Effector memory CD4-positive, alpha-beta T cell (primary cell): ENCODE measurements at places on chromosomes 2 and 18.
A peak's percentile ranks its signal among the peaks of the same experiment; 100 is the strongest.

DNA sequence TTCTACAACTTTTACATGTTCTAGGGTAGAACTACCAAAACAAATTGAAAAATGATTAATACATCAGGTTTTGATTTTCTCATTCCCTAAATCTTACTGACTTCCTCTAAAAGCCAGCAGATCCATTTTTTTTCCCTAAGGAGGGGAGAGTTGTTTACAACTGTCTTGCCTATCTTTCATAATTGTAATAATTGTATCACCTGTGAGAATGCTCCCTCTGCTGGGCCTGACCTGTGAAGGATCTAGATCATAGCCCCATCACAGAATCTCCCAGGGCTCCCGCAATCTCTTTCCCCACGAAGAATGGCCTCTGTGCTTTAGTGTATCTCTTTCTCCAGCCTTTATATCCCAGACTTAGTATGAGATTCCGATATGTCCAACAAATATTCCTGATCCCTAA, 9.1 kb downstream of the LOXL3 start:
- H3K4me3 ChIP-seq = no peak overlapping the region
- no peak overlapping the region for H3K27ac ChIP-seq
- H3K36me3 ChIP-seq = no peaks in the 10 kb centered on the region
- peaks cover 24% of the 10 kb centered on the region for H3K27me3 ChIP-seq
- no peak for DNase-seq

GRCh38 chr2:27885234-27885633, 5.0 kb downstream of the RBKS start:
- DNase-seq = no peak
- no peak overlapping the region for H3K27ac ChIP-seq
- H3K27me3 ChIP-seq = no peaks in the 10 kb centered on the region
- peaks cover 6% of the 10 kb centered on the region for H3K4me1 ChIP-seq

DNA sequence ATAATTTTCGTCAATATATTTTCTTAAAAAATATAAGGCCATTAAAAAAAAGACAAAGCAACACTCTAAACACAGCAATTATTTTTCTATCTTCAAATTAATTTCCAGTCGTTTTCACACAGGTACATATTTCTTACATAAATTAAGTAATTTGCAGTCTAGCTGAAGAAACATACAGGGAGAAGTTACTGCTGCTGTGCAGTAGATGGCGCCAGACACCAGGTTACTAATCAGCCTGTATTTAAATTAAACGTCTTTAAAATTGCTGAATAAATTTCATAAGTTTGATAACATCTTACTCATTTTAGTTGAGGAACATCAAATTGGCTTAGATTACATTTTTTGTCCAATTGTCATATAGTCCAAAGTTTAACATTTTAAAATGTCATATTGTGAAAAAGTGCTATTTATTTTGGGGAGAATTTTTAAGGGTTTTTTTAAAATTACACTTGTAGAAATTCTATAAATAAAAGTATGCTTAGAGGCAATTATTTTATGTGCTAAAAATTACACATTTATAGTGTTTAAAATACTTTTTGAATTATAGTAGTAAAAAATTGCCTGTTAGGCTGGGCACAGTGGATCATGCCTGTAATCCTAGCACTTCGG, 88.4 kb downstream of the PMAIP1 start:
- no peaks in the 10 kb centered on the region for H3K36me3 ChIP-seq
- DNase-seq = no peak
- H3K4me1 ChIP-seq = no peaks in the 10 kb centered on the region
- H3K27me3 ChIP-seq = peaks cover 3% of the 10 kb centered on the region
- no peak overlapping the region for H3K27ac ChIP-seq
- no peak overlapping the region for H3K4me3 ChIP-seq

DNA sequence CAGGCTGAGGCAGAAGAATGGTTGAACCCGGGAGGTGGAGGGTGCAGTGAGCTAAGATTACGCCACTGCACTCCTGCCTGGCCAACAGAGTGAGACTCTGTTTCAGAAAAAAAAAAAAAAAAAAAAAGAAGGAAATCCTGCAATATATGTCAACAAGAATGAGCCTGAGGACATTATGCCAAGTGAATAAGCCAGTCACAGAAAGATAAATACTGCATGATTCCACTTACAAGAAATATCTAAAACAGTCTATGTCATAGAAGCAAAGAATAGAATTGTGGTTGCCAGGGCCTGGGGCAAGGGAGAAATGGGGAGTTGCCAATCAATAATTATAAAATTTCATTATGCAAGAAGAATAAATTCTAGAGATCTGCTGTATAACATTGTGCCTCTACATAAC, 425.8 kb downstream of the NRXN1 start:
- no peak for DNase-seq
- no peak overlapping the region for H3K4me3 ChIP-seq
- no peaks in the 10 kb centered on the region for H3K36me3 ChIP-seq
- no peak overlapping the region for H3K27ac ChIP-seq
- no peaks in the 10 kb centered on the region for H3K4me1 ChIP-seq

GRCh38 chr2:219726916-219727315, 99.5 kb downstream of the SLC4A3 start:
- no peak overlapping the region for H3K4me3 ChIP-seq
- H3K27ac ChIP-seq = no peak overlapping the region
- H3K36me3 ChIP-seq = no peaks in the 10 kb centered on the region
- no peak for DNase-seq
- H3K4me1 ChIP-seq = no peaks in the 10 kb centered on the region

GRCh38 chr2:8515864-8516533, 165.9 kb upstream of the ID2 start:
- DNase-seq = no peak
- H3K27ac ChIP-seq = peak overlapping the region; percentile 59
- H3K4me3 ChIP-seq = no peak overlapping the region
- no peaks in the 10 kb centered on the region for H3K27me3 ChIP-seq
- H3K4me1 ChIP-seq = peaks cover 19% of the 10 kb centered on the region
- H3K36me3 ChIP-seq = no peaks in the 10 kb centered on the region

DNA sequence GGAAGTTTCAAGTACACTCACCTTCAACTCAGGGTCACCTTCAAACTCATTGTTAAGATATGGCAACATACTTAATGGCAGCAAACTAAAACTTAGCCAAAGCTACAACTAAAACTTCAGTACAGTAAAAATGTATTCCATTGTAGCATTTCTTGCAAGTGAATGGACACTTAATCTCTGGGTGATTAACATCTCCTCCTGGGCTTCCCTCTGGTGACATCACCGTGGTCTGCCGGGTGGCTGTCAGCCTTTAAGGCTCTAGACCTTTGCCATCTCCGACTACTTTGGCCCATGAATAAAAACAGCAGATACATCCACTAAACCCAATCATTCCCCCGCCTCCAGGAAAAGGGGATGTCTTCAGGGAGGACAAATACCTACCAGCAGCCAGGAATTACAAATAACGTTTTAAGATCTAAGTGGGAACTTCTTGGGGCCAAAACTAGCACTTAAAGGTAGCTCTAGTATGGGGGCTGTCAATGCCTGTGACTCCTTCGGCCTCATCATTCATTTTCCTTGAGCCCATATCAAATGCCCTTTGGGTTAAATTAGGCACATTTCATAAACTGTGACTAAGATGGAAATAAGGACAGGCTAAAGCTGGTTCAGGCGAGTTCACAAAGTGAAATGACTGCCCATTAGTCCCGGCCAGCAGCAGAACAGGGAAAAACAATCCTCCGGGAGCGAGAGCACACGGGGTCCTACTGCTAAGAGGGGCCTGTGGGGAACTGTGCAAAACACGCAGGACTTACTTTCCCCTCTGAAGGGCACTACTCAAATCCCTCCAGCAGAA, 1.1 kb downstream of the TFCP2L1 start:
- peaks cover 7% of the 10 kb centered on the region for H3K27me3 ChIP-seq
- no peak overlapping the region for H3K27ac ChIP-seq
- H3K4me3 ChIP-seq = no peak overlapping the region
- no peak for DNase-seq
- H3K36me3 ChIP-seq = no peaks in the 10 kb centered on the region

- no peaks in the 10 kb centered on the region for H3K4me1 ChIP-seq
- no peak overlapping the region for H3K4me3 ChIP-seq
- no peak for DNase-seq
- no peaks in the 10 kb centered on the region for H3K36me3 ChIP-seq
- H3K27me3 ChIP-seq = no peaks in the 10 kb centered on the region
Measured at GRCh38 chr2:238868067-238868524, 20.2 kb downstream of the TWIST2 start.

DNA sequence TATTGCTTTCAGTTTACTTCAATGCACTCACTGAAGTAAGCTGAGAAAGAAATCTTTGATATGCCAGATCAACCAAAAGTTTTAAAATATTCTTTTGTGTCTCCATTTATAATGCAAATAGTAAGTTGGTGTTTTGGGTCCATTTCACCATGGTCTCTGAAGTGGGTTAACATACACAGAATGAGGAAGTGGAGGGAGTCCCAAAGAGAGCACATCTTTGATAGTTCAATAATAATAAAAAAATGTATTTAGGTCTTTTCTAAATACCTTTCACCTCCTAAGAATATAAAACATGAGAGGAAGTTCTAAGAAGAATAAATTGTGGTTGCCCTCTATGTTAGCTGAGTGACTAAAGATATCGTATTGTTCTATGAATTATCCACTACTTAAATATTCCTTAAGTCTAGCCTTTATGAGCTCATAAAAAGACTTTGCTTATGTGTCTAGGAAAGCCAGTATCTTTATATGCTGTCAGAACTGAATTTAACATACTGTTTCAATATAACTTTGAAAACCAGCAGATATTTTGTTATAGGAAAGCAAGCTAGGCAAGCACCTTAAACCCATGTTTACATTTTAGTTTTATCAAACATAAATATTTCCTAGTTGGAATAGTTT, 148.7 kb upstream of the ZEB2 start:
- no peak overlapping the region for H3K4me3 ChIP-seq
- no peaks in the 10 kb centered on the region for H3K4me1 ChIP-seq
- no peak overlapping the region for H3K27ac ChIP-seq
- H3K36me3 ChIP-seq = no peaks in the 10 kb centered on the region
- no peak for DNase-seq

- H3K4me1 ChIP-seq = peaks cover 28% of the 10 kb centered on the region
- H3K27me3 ChIP-seq = no peaks in the 10 kb centered on the region
- peak; percentile 99 for DNase-seq
- peak within 1 kb of the TSS; percentile 97 for H3K27ac ChIP-seq
Measured at GRCh38 chr2:197434541-197435513, at the start of gene SF3B1. TSS of gene SF3B1 (minus strand) at chr2:197435028. CDS start at chr2:197434999, 29 bp downstream.

- no peak overlapping the region for H3K27ac ChIP-seq
- no peaks in the 10 kb centered on the region for H3K4me1 ChIP-seq
Measured at GRCh38 chr2:132477436-132477835, 60.8 kb downstream of the GPR39 start.

GRCh38 chr2:160275656-160276055, 75.6 kb upstream of the ITGB6 start:
- no peak overlapping the region for H3K4me3 ChIP-seq
- peaks cover 32% of the 10 kb centered on the region for H3K36me3 ChIP-seq
- no peaks in the 10 kb centered on the region for H3K27me3 ChIP-seq
- H3K27ac ChIP-seq = no peak overlapping the region
- DNase-seq = no peak

DNA sequence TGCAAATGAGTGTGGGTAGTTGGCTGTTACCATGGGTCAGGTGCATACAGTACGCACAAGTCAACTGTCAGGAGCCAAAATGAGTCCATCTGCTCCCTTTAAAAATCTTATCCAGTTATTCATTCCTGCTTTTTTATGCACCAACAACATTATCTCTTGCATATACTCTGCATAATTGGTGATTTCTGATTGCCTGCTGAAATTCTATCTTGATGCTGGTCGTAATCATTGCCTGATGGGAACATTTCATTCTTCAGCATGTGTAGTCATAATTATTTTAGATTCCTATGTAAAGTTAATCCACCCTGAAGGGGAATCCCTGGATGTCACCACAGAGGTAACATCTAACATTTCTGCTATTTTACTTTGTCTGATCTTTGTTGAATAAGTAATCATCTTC, 102.2 kb upstream of the RND3 start:
- no peak for DNase-seq
- H3K4me1 ChIP-seq = no peaks in the 10 kb centered on the region
- H3K4me3 ChIP-seq = no peak overlapping the region
- no peak overlapping the region for H3K27ac ChIP-seq
- H3K36me3 ChIP-seq = no peaks in the 10 kb centered on the region

DNA sequence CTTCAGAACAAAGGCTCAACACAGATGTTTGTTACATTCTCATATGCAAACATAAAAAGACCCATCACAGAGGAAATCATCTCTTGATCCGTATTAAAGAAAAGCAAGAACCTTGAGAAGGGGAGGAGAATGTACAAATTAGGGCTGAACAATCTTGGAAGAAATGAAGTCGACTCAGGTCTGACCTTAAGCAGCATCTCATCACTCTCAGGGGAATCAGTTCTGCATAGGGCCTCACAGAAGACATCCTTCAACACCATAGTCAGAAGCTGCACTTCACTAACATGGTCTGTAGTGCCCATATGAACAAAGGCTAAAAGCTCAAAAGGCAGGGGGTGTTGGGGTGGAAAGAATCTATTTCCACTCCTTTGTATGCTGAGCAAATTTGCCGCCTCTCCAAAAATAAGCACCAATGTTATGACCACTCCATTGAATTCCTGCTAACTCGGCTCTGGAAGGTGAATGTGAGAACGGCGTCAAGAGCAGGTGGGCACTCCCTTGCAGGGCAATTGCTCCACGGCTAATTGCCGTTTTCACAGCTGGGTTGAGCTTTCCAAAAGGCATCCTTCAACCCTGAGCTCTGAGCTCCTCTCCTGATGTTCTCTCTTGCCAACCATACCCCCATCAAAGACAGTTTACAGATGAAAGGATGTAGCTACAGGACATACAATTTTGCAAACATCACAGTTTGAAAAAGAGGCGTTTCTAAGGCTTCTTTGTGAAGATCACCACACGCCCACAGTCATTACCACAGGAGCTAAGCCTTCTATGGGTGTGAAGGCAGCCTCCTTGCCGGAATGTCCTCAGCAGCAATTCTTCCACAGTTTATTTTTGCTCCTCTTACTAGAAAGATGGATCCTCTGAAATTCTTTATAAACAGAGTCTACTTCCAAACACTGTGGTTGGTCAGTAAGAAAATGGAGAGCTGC, 10.0 kb downstream of the KLF7 start:
- H3K27ac ChIP-seq = no peak overlapping the region
- H3K27me3 ChIP-seq = no peaks in the 10 kb centered on the region

- no peaks in the 10 kb centered on the region for H3K27me3 ChIP-seq
- no peaks in the 10 kb centered on the region for H3K36me3 ChIP-seq
- H3K4me3 ChIP-seq = no peak overlapping the region
- no peak overlapping the region for H3K27ac ChIP-seq
- no peak for DNase-seq
- no peaks in the 10 kb centered on the region for H3K4me1 ChIP-seq
Measured at GRCh38 chr2:19676770-19677169, 225.0 kb downstream of the TTC32 start.

GRCh38 chr2:156901373-156902031, 356.0 kb upstream of the GALNT5 start:
- DNase-seq = no peak
- H3K4me3 ChIP-seq = no peak overlapping the region
- no peaks in the 10 kb centered on the region for H3K36me3 ChIP-seq
- no peaks in the 10 kb centered on the region for H3K4me1 ChIP-seq
- H3K27me3 ChIP-seq = no peaks in the 10 kb centered on the region

- no peak for DNase-seq
- no peak overlapping the region for H3K4me3 ChIP-seq
- H3K36me3 ChIP-seq = no peaks in the 10 kb centered on the region
Measured at GRCh38 chr2:117336496-117336895, 478.0 kb upstream of the DDX18 start.
